ENCODE measurements at places on chromosomes 4 and X.

- DNase-seq = peak; percentile 77
These were observed 254.7 kb downstream of the PALLD start for GRCh38 chr4:168751263-168752225.

DNA sequence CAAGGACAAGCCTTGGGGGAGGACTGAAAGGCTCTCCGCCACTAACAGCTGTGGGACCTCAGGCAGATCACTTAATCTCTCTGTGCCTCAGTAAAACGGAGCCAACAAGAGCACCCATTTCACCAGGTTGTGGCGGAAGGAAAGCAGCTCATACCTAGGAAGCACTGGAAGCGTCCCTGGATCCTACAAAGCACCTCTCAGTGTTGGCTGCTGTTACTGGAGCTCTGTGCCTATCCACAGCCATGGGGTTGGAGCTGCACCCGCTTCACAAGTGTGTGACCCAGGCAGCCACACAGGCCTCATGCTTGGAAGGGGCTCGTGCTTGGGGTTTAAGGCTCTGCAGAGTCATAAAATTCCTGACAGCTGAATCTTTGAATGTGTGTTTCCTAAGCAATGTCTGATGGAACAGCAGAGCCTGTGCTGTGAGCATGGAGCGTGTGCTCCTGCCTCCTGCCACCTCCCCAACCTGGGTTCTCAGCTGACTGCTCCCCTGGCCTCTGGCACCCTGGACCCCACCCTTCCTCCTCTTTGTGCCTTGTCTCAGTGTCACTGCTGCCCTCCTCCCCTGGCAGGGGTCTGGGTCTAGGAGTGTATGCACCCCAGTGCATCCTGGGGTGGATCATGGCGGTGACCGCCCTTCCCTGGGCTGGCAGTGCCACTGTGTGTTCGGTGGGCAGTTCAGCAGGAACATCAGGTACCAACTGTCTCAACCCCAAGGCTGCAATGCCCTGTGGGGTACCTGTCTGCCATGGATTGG lies 14.4 kb upstream of the MAN2B2 start:
- peak; percentile 58 for DNase-seq

GRCh38 chr4:99998062-99998867 lies 48.2 kb upstream of the H2AZ1 start:
- peak; percentile 44 for DNase-seq

DNA sequence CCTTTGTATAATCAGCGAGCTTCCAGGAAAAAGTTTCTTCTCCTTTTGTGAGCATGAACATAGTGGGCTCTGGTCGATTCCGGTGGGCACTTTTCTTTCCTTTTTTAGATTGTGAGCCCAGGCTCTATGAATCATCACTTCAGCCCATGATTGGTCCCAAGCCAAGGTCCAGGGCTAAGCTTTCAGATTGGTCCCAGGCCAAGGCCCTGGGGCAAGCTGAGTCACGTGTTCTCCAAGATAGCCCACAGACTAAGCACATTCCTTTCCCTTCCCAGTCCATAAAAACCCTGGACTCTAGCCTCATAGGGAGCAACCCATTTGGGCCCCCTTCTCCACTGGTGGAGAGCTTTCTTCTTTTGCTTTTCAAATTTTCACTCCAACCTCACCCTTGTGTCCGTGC lies 430.5 kb downstream of the NAP1L3 start:
- DNase-seq = no peak

GRCh38 chr4:33961761-33962160 lies 2282.6 kb downstream of the ARAP2 start:
- peak; percentile 65 for DNase-seq

DNA sequence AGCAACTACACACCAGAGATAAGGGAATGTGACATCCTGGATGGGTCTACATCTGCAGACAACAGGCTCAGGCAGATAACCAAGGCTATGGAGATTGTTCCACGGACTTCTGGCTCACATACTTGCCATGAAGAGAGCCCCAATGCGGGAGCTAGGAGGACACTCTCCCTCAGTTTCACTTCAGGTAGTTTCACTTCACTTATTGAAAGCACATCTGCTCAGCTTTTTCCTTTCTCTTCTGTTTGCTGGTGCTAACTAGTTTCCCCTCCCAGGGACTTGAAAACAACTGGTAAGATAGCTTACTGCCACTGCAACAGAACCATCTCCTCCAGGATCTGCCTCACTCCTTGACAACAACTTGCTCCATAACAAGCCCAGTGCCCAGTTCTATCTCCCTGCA lies 1.4 kb upstream of the CT47C1 start:
- no peak for DNase-seq

GRCh38 chrX:77639820-77640219 lies 146.2 kb downstream of the ATRX start:
- DNase-seq = no peak

GRCh38 chr4:62439051-62439450 lies 1238.9 kb downstream of the ADGRL3 start:
- DNase-seq = no peak

DNA sequence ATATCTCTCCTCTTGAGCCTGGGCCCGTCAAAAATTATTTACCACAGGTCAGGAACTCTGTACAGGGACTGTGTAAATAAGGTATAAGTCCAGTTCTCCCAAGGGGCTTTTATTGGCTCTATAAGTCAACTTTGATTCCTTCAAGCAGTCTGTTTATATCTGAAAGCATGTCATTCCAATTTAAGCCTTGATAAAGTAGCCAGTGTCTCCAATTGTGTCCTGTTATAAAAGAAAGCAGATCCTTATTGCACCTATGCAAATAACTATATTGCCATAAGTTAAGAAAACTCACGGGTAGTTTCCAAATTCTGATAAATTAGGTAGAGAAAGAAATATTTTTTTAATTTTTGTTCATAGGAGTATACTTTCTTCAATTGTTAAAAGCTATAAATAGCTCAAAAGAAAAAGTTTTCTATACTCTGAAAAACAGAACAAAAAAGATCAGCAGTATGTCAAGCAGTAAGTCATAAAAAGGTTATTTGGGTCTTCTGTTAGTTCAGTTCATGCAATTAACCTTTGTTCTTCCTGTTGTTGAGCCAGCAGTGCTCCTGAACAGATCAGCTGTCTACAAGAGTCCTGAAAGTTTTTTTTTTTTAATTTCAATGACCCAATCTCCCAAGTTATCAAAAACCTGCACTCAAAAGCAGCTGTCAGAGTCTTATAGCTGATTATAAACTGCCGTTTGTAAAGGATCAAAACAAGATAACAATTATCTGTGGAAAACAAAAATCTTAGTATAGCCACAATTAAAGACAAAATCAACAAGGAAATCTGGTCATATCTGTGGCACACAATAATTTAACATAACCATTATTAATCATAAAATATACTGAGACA lies 178.4 kb upstream of the GALNT7 start:
- no peak for DNase-seq

DNA sequence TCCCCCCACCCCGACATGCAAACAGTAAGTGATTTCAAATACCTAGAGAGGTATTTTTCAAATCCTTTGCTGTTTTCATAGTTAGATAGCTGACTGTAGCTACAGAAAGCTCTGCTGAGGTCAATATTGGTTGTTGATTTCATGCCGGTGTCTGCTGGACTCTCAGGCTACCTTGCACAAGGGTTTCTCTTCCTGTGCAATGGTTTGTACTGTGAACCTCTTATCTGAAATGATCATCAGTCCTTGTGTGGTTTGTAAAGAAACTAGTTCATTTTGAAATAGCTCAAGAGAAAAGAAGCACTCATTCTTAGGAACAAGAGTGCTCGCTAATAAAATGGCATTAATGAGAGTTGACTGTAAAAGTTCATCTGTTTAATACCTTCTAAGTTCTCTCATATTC lies 2.1 kb downstream of the MTM1 start:
- no peak for DNase-seq

DNA sequence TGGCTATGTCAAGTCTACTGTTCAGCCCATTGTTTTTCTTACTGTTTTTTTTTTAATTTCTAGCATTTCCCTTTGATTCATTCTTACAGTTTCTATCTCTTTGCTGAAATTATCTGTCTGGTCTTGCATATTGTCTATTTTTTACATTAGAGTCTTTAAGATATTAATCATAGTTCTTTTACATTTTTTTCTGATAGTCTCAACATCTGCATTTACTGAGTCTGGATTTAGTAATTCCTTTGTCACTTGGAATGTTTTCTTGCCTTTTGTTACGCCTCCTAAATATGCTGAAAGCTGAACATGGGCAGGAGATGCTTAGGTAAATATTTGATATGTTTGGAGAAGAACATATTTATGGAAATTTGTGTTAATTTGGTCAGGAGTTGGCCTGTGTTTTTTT lies 10.4 kb downstream of the JADE3 start:
- no peak for DNase-seq

GRCh38 chr4:59925290-59925689 lies 1274.8 kb upstream of the ADGRL3 start:
- no peak for DNase-seq

GRCh38 chr4:182925855-182926254 lies 8.7 kb upstream of the DCTD start:
- no peak for DNase-seq

GRCh38 chr4:88006956-88007303 lies 505 bp upstream of the PKD2 start:
- no peak for DNase-seq

DNA sequence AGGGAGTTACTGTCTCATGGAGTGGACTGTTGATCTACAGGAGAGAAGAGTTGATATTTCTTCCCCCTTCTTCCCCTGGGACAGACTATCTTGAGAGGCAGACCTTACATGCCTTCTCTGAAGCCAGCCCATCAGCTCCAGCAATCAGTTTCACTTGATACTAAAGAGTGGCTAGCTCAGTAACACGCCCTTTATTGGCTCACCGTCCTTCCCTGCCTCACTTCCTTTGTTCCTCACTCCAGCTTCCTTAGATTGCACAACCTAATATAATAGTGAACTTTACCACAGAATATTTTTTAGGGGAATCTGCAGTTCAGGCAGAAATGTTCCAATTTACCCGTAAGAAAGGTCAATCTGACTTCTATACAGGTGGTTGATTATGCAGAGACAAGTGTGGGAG lies 128.1 kb upstream of the NDP start:
- DNase-seq = no peak
